IMR-90 (cell line): ENCODE measurements at places on chromosomes 1 and 21.
A peak's percentile ranks its signal among the peaks of the same experiment; 100 is the strongest.

DNA sequence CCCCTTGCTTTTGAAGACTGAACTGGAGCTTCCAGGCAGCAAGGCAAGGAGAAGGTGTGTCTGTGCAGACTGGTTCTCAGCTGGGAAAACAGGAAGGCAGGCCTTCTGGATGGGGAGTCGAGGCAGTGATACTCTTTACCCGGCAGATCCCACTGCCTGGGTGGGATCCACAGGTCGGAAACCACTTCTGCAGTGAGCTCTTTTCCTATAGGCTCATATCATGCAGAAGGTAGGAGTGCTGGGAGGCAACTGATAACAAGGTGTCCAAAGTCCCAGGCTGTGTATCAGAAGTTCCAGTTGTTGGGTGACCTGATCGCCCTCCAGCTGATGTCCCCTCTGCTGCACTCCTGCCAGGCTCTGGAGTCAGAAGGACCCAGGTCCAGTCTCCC is 17.1 kb downstream of the ACOT11 start:
- no peak for DNase-seq

- DNase-seq = no peak
These were observed 1.7 kb downstream of the AKT3 start for GRCh38 chr1:243848165-243848857.

DNA sequence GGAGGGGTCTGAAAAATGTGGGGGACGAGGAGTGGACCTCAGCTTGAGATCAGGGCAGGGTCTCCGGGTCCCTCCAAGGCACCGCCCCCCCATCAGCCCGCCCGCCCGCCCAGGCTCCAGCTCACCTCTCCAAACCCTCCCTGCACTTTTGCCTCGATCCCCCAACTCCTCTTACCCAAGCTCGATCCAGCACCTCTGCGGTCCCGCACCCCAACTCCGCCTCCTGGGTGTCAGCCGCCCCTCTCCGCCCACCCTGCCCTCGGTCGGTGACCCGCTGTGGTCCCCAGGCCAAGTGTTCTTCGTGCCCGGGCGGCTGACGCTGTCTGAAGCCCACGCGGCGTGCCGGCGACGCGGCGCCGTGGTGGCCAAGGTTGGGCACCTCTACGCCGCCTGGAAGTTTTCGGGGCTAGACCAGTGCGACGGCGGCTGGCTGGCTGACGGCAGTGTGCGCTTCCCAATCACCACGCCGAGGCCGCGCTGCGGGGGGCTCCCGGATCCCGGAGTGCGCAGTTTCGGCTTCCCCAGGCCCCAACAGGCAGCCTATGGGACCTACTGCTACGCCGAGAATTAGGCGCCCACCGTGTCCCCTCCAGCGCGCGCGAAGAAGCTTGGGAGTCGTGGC is 5.7 kb downstream of the HAPLN2 start:
- DNase-seq = no peak

DNA sequence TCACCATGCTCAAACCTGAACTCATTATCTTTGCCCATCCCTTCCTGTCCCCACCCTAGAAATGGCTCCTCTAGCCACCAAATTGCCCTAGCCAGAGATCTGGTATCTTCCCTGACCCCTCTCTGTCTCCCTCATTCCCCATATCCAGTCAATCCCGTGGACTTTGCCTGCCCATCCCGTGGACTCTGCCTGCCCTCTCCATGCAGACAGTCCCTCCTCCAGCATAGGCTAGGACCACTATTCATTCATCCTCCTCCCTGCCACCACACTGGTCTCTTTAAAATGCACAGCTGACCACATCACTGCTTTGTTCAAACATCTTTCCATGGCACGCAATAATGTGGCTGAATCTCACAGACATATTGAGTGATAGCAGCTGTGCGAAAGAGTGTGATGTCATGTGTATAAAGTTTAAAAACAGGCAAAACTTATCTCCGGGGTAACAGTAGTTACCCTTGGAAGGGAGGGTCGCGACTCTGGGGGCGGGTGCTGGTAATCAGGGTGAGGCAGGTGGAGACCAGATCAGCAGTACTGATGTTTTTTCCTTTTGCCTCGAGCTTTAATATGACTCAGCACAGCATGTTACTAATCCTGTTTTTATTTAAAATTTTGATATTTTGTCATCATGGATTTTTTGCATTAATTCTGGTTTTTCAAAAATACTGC is 4.8 kb upstream of the SLC2A1 start:
- DNase-seq = peak; percentile 97

GRCh38 chr1:28056129-28056925 is 32.1 kb downstream of the EYA3 start:
- no peak for DNase-seq

DNA sequence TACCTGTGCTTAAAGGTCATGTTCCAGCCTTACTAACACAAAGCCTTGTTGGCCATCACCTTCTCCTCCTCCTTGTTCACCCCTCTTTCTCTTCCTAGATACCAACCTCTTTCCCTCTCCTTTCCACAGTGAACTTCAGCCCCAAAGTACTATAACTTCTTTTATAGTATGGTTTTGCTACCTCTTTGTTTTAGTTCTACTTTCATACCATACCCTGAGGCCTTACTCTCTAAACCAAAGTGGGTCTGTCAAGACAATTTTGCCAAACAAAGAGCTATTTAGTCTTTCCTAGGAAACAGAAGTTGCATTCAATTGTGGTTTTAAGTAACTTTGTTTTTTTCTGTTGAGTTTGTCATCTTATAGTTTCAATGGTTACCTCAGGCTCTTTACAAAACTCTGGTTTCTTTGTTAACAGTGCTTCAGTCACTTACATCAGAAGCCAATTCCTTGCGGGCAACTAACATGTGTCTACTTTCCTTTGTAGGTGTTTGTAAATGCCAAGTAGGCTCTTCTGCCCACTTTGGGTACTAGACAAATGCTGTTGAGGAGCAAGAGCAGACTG is 623.9 kb upstream of the PKN2 start:
- DNase-seq = no peak

DNA sequence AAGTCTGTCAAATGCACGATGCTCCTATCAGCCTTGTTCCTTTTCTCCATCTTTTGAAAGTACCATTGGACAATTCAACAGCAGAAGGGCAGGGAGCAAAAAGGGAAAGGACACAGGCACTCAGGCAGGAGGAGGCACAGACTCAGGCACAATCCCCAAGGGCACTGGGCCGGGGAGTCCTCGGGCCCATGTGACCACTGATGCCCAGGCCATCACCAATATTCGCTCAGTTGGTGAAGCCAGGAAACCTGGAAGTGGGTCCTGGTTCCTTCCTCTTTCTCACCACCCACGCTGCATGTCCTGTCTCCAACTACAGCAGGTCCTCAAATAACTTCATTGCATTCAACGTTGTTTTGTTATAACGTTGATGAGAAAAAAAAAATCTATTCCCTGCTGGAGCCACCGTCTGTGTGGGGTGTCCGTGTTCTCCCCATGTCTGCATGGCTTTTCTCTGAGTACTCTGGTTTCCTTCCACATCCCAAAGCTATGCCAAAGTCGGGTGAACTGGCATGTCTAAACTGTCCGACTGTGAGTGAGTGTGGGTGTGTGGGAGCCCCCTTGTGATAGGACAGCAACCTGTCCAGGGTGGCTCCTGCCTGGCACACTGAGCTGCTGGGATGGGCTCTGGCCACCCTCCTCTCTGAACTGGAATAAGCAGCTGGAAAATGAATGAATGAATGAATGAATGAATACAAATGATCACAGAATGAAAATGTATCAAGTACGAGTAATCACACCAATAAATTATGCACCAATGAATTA is 12.5 kb downstream of the NID1 start:
- DNase-seq = no peak

- no peak for DNase-seq
These were observed 79.7 kb downstream of the TBX19 start for GRCh38 chr1:168360151-168361021.

DNA sequence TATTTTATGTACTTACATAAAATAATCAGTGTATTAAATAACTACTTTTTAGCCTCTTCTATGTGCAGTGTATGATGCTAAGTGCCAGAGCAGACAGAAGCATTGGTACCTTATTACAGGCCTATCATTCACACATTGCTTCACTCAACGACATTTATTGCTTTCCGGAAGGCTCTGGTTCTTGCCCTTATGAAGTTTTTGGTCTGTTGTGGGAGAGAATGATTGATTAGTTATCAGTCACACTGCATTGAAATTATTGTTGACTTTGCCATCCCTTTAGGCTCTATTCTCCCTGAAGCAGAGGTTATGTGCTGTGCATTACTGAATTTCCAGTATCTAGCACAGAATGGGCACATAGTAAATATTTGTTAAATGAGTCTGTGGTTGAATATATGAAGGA is 178.0 kb downstream of the HHAT start:
- DNase-seq = no peak

GRCh38 chr1:229870381-229870780 is 196.7 kb upstream of the GALNT2 start:
- DNase-seq = no peak
